ENCODE measurements at places on chromosomes 11 and 22.
A peak's percentile ranks its signal among the peaks of the same experiment; 100 is the strongest.

- DNase-seq = no peak
Observed at GRCh38 chr11:84264066-84264465, 977.9 kb upstream of the CCDC90B start.

DNA sequence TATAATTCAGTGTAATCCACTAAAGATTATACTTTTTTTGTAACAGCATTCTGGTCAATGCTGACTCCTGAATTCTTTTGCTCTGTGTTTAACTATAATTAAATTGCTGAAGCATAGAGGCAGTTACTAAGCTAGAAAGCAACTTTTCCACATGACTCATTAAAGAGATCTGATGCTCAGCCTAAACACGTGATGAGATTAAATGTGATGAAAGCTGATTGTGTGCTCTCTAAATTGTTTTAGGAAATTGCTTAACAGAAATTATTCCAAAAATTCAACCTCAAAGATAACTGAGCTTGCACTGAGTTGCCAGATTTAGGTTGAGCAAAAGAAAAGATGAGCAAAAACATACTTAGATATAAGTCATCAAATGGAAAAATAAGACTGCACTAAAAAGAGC is 1033.6 kb downstream of the FAM181B start:
- no peak for DNase-seq

GRCh38 chr11:1693327-1694063 is 3.5 kb upstream of the KRTAP5-6 start:
- peak; percentile 34 for DNase-seq

DNA sequence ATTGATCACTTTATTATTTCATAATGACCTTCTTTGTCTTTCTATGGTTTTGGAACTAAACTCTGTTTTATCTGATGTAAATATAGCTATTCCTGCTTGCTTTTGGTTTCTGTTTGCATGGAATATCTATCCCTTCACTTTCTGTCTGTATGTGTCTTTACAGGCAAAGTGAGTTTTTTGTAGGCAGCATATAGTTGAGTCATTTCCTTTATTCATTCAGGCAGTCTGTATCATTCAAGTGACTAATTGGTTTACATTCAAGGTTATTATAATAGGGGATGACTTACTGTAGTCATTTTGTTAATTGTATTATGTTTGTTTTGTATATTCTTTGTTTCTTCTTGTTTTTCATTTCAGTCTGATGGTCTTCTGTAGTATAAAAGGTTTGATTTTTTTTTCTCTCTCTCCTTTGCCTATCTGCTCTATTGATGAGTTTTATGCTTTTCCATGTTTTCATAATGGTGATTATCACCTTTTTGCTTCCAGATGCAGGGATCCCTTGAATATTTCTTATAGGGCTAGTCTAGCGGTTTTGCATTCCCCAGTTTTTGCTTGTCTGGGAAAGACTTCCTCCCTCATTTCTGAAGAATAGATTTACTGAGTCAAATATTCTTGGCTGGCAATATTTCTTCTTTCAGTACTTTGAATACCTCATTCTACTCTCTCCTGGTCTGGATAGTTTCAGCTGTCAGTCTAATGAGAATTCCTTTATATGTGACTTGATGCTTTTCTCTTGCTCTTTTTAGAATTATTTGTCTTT is 50.4 kb downstream of the GDPD4 start:
- no peak for DNase-seq

GRCh38 chr11:15182372-15182771 is 67.6 kb downstream of the INSC start:
- DNase-seq = no peak

All from hypothalamus (tissue), 51 donors.